Stimulated activated CD4-positive, alpha-beta T cell treated with anti-CD3 and anti-CD28 coated beads, Interleukin-1b, Interleukin-23, amount 100 ng/mL, for 1 hour (primary cell): ENCODE measurements at places on chromosomes 11 and 22.

DNA sequence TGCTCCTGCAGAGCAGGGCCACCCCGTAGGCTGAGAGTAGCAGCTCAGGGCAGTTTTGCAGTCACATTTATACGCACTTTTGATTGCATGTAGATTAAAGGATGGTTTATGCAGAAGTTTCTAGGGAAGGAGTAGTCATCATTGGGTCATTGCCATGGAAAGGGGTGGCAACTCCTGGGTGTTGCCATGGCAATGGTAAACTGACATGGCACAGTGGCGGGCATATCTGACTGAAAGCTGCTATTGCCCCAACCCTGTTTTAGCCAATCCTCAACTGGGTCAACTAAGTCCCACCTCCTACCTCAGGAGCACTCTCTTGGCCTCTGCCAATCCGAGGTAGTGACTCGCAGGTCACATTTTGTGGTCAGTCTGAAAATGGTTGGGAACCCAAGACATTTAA, 2.4 kb upstream of the ARSA start:
- DNase-seq, result no peak

- no peak for DNase-seq
Measured at GRCh38 chr22:45970705-45971407, 6.1 kb downstream of the WNT7B start.

DNA sequence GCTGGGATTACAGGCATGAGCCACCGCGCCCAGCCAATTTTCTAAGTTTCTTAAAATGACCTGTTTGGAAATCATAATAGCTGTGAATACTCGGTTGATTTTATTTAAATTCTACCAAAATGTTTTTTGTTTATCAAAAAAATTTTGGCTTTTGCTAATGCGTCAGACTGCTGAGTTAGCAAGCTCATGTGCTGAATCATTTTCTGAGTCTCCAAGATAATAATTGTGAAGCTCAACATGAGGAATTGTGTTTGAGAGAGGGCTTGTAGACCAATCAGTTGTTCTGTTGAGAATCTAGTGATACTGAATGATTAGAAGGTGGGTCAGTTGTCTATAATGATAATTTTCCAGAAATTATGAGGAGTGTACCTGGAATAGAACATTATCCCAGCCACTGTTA, 15.9 kb downstream of the RNF214 start:
- DNase-seq, result no peak

- no peak for DNase-seq
Measured at GRCh38 chr11:114209343-114209742, 86.9 kb upstream of the NNMT start.

- no peak for DNase-seq
Measured at GRCh38 chr11:43936076-43936475, 6.4 kb upstream of the C11orf96 start.

- DNase-seq, result no peak
Measured at GRCh38 chr22:43812890-43813289, 785 bp upstream of the EFCAB6 start.

DNA sequence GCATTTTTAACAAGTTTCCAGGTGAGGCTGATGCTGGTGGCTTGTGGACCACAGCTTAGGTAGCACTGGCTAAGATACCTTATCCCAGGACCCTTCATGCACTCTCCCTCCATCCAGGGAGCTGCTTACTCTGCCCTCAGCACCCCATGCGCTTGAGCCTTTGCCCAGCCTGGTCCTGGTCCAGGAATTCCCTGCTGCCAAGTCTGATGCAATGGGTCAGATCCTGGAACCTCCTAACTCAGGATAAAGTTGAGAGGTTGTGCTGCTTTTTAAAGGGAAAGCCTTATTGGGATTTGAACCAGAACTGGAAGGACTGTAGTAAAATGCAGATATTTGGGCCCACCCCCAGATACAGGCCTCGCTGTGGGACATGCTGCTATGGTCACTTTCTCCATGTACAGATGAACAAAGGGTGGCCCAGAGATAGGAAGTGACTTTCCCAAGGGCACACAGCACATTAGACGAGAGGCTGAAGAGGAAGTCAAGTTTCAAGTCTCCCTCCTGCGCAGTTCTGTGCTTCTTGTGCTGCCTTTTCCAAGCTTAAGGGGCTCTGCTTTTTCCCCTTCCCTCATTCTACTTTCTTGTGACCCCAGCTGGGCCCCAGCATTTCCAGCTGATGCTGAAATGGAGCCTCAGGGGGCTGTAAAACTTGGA, 824 bp upstream of the LGALS12 start:
- DNase-seq, result no peak

GRCh38 chr11:101880222-101880621, 34.6 kb upstream of the CEP126 start:
- no peak for DNase-seq

DNA sequence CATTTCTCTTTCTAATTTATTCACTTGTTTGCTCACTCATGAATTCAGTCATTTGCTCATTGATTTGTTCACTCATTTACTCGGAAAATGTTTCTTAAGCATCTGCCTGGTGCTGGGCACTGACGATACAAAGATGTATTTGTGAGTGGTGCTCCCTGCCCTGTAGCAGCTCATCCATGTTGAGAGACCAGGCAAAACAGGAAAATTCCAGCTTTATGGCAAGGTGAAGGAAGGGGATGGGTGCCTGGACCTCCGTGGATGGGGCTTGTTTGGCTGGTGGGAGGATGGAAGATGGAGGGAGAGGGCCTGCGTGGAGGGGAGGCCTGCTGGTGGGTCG, 53.1 kb downstream of the TBC1D22A start:
- DNase-seq, result no peak

DNA sequence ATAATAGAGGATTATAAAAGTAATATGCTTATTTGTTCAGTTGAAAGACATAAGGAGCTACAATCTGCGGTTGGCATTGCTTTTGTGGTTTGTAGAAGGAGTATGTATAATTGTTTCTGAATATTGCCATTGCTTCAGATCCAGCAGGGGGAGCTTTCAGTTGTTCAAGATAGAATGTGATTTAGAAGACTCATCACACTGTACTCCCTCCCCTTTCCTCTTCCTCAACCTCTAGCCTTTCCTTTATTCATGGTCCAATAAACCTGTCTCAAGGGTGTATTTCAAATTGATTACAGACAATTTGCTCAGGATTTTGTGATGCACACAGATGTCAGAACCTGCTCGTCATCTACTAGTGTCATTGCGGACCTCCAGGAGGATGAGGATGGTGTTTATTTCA, 9.8 kb downstream of the PRMT3 start:
- DNase-seq, result no peak

GRCh38 chr11:57214098-57214417, 23.0 kb downstream of the APLNR start:
- DNase-seq, result no peak

DNA sequence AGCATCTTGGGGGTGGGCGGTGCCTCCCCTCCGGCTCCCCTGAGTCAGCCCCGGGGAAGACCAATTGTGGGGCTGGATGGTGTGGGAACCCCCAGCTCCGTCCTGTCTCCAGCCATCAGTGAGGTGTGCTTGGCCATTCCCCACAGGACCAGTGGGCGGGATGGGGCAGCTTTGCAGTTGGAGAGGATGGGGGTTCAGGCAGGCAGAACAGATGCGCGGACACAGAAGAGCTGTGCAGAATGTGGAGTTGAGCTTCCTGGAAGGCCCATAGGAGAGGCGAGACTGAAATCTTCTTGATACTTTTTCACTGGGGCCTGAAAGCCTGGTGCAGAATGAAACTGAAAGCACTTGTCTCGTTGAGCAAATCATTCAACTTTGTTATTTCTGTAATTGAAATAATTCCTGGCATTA, 23.8 kb downstream of the PARVB start:
- no peak for DNase-seq

DNA sequence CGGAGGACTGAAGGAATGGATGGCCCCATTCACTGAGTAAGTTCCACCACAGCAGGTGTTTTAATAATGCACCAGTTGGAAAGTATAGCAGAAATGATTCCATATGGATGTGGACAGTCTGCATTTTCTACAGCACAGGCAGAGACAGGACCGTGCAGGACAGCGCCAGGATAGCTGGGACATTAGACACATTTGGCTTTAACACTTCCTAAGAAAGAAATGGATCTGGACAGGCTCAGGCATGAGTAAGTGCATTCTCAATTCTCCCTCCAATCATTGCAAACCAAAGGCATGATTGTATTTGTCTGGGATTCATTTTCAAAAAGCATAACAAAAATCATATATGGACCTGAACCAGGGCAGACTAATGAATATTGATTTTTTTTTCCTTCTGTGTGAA, 233.0 kb upstream of the POU2AF2 start:
- DNase-seq, result no peak

- DNase-seq, result no peak
Measured at GRCh38 chr11:119339589-119340334, 921 bp downstream of the C1QTNF5 start.

- DNase-seq, result no peak
Measured at GRCh38 chr22:28283068-28283654, 364.1 kb upstream of the PITPNB start.

- DNase-seq, result no peak
Measured at GRCh38 chr11:122788781-122789535, 49.3 kb upstream of the CRTAM start.

DNA sequence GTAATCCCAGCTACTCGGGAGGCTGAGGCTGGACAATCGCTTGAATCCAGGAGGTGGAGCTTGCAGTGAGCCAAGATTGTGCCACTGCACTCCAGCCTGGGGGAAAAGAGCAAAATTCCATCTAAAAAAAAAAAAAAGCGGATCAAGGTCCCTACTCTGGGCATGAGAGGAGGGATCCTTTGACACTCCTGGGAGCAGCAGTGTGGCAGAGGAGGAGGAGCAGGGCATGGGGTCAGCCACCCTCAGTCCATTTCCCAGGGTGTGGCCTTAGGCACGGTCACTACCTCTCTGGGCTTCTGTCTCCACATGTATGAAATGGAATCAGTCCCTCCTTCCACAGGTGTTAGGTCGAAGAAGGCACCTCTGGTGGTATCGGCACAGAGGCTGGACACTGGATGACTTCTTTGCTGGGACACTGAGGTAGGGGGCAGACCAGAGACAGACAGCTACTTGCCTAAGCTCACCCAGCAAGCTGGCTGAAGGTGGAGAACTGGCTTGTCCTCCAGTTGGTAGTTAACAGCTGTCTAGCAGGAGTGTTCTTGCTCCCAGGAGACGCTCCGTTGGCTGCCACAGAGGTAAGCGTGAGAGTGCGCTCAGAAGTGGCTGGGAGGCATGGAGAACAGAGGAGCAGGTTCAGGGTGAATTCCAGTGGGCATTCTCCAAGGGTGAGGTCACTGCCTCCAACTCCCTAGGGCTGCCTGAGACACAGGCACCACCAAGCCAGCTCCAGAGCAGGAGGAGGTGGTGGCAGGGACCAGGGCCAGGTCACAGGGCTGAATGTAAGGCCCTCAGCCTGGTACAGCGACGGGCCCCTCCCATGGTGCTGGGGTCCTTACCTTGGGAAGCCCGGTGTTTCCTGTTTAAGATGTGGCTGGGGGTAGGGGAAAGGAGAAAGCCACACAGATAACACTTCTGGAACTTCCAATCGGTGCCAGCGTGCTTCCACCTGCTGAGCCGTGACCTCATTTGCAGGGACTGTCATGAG, 19.5 kb downstream of the TXN2 start:
- no peak for DNase-seq

GRCh38 chr11:94543695-94544645, at the start of gene FUT4:
Gene FUT4 (plus strand): TSS chr11:94543921. CDS start chr11:94544134, 213 bp downstream.
- DNase-seq, result peak; percentile 40

GRCh38 chr22:29992341-29993275, 87.7 kb upstream of the HORMAD2 start:
- no peak for DNase-seq

- no peak for DNase-seq
Measured at GRCh38 chr11:812390-812789, 2.6 kb downstream of the RPLP2 start.

GRCh38 chr22:24112188-24112587, 69.1 kb upstream of the SUSD2 start:
- DNase-seq, result no peak

- no peak for DNase-seq
Measured at GRCh38 chr11:128821556-128821955, 45.5 kb downstream of the KCNJ1 start.

GRCh38 chr11:66874232-66874631, 17.4 kb downstream of the LRFN4 start:
- no peak for DNase-seq

DNA sequence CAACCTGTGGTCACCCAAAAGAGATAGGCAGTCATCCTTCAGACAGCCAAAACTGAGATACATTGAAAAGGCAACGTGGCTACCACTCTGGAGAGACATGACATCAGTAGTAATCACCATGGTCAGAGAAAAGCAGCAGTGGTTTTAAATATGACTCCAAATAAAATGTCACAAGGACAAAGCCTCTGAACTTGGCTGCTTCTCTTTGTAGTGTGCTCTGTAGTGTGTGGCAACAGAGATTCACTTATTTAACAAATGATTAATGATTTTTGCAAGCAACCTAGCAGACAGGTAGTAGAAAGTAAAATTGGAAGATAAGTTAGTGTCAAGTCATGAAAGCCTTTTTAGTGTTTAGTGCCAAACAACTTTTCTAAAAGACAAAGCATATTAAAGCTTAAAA, 63.5 kb downstream of the PAX6 start:
- no peak for DNase-seq

- DNase-seq, result no peak
Measured at GRCh38 chr11:103805688-103806009, 230.8 kb upstream of the DDI1 start.

DNA sequence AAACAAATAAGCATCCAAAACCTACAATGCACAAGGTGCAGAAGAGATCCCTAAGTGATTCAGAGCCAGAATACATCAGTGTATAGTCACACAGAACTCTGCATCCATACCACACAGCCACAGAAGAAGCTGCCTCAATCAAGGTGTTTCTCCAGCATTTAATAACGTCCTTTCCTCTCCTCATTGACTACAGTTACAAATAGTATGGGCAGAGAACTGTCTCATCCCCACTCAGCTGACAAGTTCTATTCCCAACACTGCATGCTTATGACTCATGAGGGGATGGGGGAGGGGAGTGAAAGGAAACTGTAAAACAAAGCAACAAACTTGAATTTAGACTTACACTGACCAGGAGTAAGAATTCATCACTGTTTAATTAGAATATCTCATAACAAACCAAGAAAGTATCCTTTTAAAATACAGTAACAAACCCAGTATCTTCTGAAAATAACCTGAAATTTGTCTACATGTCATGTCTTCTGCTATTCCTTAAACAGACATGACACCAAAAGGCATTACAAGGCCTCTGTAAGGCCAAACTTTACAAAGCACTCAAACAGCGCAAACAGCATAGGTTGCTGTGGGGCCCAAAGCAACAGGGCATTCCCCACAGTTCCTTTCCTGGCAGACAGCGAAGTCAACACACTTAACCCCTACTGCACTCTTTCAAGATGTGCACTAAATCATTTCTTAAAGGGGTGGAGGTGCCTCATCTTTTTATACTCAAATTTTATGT, 29.3 kb downstream of the CELF1 start:
- DNase-seq, result no peak
